Kidney (tissue), 22 donors: ENCODE measurements at places on chromosomes 5 and 9.
A peak's percentile ranks its signal among the peaks of the same experiment; 100 is the strongest.

DNA sequence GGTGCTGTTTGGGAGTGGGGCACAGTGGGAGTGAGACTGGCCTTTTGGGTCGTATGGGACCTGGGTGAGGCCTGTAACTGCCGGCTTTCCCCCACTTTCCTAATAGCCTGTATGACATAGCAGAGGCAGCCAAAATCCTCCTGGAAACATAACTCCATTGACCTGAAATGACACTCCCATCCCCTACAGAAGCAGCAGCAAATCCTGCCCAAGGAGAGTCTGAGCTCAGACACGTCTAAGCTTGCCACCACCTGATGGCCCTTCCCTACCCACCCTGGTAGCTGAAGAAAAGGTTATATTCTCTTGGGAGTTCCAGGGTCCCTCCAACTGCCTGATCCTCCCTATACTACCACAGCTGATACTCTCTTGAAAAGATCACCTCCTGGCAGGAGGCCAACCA lies 179.8 kb upstream of the ARRDC3 start:
- no peak for DNase-seq

DNA sequence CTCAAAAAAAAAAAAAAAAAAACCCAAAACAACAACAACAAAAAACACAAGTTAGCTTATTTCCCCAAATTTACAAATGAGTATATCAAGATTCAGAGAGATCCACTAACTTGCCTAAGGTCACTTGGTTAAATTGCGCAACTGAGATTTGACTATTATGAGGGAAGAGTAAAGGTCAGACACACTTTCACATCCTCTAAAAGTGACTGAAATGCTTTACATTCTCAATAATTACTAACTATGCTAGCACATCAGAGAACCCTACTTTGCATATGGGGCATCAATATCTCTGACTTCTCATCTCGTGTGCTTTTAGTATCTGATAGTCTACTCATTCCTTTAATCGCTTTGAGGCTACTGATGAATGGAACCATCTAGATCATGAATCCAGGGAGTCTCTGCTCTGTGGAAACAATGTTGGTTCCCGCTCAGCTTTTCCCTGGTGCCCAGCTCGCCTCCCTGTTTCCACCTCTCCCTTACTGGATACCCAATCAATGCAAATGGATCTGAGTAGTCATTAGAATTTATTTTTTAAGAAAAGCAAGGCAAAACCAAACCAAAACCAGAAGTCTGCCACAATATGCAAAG lies 182.1 kb upstream of the TRIM32 start:
- DNase-seq, result no peak

DNA sequence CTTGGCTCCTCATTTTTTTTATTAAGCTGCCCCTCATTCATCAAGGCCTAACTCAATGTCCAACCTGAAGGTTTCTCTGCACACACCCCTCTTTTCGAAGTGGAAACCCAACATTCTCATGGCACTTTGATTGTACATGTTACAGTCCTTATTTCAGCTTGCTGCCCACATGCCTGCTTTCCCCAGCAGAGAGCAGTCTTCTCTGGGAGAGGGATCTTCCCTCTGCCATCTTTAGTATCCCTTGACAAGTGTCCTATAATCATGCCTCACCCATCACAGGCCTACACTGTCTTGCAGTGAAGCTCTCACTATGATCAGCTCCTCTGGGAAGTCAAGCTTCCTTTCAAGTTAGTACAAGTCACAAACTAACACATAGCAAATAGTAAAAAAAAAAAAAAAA lies 175.1 kb downstream of the ACER2 start:
- DNase-seq, result no peak

DNA sequence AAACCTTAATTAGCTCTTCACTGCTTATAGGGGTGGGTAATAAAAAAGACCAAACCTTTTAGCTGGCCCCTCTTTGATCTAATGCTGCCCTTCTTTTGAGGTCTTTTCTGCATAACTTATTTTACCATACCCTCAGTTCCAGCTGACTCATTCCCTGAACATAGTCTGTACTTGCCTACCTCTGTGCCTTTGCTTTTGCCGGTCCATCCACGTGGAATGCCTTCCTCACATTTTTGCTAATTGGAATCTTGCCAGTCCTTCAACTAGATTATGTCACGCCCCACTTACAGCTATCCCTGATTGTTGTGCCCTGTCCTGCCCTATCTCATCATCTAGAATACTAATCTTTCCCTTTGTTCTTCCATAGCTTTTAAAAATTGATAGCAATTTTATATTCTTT lies 44.2 kb downstream of the FAF2 start:
- DNase-seq, result no peak

DNA sequence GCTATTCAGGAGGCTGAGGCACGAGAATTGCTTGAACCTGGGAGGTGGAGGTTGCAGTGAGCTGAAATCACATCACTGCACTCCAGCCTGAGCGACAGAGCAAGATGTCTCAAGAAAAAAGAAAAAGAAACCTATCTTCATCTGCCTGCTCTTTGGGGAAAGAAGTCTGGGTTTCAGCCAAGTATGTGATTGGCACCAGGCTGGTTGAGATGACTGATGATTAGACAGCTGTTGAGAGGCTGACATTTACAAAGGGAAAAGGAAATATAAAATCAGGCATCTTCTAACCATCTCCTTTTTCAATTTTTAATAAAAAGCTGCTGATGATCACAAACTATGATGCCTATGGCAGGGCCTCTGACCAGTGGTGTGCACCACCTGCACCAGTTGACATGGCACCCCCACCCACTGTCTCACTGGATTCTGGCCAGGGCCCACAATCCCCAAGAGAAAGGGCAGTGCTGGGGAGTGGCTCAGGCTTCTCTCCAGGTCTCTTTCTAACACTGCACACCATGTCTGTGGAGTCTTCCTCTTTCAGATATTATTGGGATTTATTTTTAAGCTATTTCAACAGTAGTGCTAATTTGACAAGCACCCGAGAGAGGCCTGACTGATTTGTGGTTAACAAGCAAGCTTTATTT lies 17.2 kb upstream of the C5orf15 start:
- DNase-seq, result no peak

DNA sequence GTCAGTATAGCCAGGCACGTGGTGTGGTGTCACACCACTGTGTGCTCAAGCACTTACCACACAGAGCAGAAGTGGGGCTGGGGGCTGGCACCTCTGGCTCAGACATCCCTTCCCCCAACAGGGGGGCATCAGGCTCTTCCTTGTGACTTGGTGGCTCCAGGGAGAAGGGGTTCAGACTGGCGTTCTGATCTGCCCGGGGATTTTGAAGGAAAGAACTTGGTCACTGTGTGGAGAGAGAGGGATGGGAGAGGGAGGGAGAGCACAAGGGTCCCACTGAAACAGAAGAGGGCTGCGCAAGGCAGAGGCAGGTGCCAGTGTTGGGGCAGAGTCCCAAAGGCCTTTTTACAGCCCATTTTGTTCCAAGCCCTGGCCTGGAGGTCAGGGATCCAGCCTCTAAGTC lies 109.7 kb upstream of the ALDH1B1 start:
- peak; percentile 12 for DNase-seq

- DNase-seq, result no peak
Observed at GRCh38 chr5:145233461-145233860, 601.7 kb downstream of the PRELID2 start.

- no peak for DNase-seq
Observed at GRCh38 chr9:4243877-4244812, 55.7 kb downstream of the GLIS3 start.

DNA sequence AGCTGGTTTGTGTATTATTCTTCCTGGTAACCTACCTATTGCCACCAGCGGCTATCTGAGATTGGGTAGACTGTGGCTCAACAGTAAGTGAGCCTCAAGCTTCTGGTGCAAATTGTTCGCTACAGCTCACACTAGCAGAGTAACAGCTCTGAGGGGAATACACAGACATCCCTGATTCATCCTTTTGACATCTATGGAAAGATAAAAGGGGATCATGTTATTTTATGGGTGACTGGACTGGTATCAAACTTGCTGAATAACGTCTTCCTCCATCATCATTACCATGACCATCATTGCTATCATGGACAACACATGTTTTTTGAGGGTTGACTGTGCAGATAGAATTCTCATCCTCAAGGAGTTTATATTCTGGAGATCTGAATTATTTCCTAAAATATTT lies 129.6 kb downstream of the PIK3R1 start:
- no peak for DNase-seq

DNA sequence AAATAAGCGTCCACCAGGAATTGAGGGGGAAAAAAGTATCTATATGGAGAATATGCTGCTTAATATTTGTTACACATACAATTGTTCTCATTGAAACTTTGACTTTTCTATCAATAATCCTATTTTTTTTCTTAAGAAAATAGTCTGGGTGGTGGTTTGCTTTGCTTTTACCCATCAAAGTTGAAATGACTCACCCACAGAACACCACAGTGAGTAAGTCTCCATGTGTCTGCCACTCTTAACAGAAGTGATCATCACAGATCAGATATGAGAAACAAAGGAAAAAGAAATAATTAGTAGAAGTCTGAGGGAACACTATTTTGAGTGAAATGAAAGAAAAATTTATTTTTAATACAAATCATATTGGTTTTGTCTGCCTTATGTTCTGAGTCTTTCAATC lies 742.8 kb downstream of the CDH9 start:
- DNase-seq, result no peak

GRCh38 chr5:132714456-132715307 lies 22.7 kb downstream of the KIF3A start:
- DNase-seq, result no peak

- DNase-seq, result no peak
Observed at GRCh38 chr5:19496056-19496455, 491.9 kb downstream of the CDH18 start.

DNA sequence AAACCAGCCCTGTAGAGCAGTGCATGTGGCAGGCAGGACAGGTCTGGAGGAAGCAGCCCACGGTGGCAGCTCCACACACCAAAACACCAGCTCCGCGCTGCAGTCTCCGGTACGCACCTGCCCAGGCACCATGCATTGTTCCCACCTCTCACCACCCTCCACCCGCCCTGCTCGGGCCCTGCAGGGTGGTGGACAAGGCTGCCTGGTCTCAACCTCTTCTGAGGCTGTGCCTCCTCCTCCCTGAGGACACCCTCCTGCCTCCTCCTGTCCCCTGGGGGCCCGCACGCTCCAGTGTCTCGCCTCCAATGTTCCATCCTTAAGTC lies 96.2 kb downstream of the KCNT1 start:
- no peak for DNase-seq

DNA sequence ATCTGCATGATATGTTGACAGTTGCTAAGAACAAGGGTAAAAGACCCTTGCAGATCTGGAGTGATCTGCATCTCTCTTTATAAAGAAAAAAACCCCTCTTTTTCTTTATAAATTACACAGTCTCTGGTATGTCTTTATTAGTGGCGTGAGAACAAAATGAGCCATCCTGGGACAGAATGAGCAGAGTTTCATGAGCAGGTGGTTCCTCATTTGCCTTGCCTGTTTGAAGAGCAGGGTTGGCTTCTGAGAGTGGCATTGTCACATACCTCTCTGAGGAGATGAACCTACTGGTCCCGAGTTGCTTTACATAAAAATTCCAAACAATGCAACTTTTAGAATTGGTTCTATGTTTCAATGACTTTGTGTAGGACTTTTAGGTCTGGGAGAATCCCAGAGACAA lies 94.3 kb downstream of the INSYN2B start:
- DNase-seq, result no peak

DNA sequence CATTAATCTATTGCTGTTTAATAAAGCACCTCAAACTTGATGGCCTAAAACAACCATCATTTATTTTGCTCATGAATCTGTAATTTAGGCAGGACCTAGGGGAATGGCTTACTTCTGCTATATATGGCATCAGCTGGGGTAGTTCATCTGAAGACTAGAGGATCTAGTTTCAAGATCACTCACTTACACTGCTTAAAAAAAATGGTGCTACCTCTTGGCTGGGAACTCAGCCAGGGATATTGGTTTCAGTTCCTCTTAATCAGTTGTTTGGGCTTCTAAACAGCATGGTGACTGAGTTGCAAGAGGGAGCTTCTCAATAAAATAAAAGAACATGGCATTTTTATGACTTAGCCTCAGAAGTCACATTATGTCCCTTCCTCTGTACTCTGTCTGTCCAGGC lies 142.0 kb downstream of the FAM114A2 start:
- DNase-seq, result peak; percentile 49

GRCh38 chr5:1662559-1663085 lies 137.0 kb downstream of the MRPL36 start:
- no peak for DNase-seq

GRCh38 chr5:3375586-3376311 lies 219.9 kb upstream of the IRX1 start:
- DNase-seq, result no peak

- DNase-seq, result no peak
Observed at GRCh38 chr5:3155046-3155445, 403.6 kb upstream of the IRX2 start.

- DNase-seq, result no peak
Observed at GRCh38 chr5:43753069-43753468, 150.1 kb downstream of the NNT start.

GRCh38 chr9:94950579-94951323 lies 224.3 kb downstream of the AOPEP start:
- DNase-seq, result no peak

GRCh38 chr5:143110591-143110990 lies 292.9 kb downstream of the NR3C1 start:
- no peak for DNase-seq

DNA sequence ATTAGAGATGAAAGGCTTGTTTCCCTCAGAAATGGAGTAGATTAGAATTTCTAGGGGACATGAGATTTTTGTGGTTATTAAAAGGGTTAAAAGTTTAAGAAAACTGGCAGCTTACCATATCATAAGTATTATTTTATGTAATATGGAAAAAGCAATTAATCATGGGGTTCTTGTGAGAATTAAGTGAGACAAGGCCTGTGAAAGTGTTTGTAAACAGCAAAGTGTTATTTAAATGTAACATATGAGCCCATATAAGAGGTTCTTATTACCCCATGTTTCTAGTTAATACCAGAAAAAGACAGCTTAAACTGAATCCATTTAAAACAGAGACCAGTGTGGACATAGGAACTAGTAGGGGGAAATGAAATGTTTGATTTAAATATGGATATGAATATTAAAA lies 241.1 kb upstream of the PIK3R1 start:
- DNase-seq, result no peak
